ACHN (cell line): ENCODE measurements at places on chromosomes 16 and 17.

GRCh38 chr17:80005360-80006338, 30.0 kb downstream of the TBC1D16 start:
- DNase-seq, result peak; percentile 63

DNA sequence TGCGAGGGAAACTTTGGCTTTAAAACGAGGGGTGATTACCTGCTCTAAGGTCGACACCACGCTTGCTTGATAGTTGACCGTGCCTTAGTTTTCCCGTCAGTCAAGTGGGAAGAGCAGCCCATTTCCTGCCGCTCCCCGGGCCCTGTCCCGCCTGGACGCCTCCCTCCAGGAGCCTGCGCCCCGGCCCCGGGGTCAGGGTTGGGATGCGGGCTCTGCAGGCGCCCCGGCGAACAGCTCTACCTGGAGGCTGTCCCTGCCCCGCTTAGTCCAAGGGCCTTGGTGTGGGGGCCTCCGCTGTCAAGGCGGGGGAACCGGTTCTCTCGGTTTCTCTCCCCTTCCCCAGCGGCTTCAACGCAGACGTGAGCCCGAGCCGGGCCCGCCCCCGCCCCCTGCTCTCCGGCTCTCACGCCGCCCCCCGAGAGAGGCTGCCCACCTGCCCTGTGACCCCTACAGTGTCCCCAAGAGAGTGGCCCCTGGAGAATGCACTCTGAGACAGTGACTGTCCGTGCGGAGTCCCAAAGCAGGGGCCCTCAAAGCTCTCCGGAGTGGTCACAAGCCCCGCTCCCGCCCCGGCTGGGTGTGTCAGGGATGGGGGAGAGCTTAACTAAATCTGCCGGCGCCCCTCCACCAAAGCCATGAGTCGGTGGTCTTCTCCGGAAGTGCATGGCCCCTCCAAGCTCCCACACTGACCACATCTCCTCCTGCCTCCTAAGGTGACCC, 117.4 kb upstream of the SMURF2 start:
- DNase-seq, result no peak

GRCh38 chr16:30183233-30184095, at the start of gene CORO1A:
Gene CORO1A (plus strand): TSS chr16:30183602. CDS start chr16:30185210, 1,608 bp downstream.
- peak; percentile 81 for DNase-seq

DNA sequence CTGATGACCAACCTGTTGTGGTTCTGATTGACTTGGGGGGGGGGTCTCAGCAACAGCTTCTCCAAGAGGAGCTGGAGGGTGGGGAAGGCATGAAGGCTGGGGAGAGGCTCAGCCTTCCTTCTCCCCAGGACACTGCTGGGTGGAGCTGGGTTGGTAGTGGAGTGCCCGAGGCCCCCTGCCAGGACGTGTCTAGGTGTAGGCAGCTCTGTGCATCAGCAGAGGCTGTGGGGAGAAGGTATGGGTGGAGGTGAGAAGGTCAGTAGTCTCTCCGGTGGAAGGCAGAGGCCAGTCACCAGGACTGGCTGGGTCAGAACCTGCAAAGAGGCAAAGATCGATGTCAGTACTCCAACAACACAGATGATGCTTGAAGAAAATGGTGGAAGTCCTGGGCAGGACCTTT, 3.9 kb downstream of the CHAD start:
- DNase-seq, result no peak

GRCh38 chr17:32933881-32934280, 5.9 kb downstream of the TMEM98 start:
- peak; percentile 64 for DNase-seq
